ENCODE measurements at places on chromosomes 2 and 18.

DNA sequence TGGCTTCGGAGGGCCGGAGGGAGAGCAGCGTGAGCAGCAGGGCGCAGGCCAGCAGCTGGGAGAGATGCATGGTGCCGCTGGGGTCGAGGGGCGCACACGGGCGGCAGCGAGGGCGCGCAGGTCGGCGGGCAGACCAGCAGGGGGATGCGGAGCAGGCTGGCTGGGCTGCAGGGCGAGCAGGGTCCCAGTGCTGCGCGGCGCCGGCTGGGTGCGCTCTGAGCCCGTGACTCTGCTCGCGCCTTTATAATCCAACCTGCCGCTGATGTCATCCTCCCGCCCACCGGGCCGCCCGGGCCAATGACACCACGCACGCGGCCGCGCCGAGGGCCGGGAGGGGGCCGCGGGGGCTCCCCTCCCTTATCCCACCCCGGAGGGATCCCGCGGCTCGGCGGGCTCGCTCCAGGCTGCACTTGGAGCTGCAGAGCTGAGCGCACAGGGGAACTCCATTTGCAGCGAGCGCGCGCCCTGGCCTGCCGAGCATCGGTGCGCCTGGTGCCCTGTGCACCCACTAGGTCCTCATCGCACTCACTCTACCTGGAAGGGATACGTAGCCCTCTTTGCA lies at the start of gene NPPC:
Gene NPPC (minus strand): TSS at position 217 of the 562 bp plus-strand sequence. CDS start 147 bp downstream, at position 70.
- ATAC-seq = peak; percentile 73

GRCh38 chr18:32358529-32358928 lies 112.2 kb downstream of the GAREM1 start:
- no peak for ATAC-seq

DNA sequence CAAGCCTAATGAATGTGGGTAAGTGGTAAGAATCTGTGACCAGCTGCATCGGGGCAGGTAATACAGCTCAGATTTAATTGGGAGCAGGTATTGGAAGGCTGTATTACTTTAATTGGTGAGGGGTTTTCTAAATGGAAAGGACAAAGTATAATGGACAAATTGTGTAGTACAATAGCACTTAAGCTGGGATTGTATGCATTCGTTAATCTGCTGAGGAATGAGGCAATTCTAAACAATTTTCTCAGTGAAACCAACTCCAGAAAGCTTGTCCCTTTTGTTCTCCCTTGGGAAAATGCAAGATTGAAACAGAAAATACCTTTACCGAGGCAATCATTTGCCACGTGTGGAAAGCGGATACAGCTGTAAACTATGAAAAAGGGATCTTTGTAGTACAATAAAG lies 801.6 kb upstream of the POU3F3 start:
- ATAC-seq = no peak

DNA sequence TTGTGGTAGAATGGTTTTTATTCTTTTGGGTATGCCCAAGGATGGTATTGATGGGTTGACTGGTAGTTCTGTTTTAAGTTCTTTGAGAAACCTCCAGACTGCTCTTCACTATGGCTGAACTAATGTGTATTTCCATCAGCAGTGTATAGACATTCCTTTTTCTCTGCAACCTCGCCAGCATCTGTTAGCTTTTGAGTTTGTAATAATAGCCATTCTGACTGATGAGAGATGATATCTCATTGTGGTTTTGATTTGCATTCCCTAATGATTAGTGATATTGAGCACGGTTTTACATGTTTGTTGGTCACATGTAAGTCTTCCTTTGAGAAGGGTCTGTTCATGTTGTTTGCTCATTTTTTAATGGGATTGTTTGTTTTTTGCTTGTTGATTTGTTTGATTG lies 1348.7 kb upstream of the NXPH2 start:
- ATAC-seq = no peak

DNA sequence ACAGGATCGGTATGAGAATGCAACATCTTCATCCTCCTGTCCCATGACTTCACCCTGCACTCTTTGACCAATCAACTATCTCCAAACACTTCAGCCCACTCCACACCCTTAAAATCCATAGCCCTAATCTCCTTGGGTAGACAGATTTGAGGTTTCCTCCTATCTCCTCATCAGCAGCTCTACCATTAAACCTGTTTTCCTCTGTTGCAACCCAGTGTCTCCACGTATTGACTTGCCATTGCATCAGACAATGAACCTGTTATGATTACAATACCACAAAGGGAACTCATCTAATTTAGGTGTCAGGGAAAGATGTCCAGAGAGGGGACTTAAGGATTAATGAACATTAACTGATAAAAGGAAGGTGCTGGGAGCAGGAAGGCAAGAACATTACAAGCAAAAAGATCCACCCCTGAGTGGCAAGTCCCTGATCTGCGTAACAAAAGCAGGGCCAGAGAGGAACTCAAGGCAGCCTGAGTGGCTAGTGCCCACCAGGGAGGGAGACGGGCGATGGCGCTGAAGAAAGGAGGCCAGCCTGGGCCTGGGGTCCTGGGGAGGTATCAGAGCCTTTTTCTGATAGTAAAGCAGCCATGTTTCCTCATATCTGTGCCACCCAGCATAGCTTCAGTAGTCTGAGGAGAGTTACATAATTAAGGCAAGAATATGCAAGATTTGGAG lies 44.6 kb downstream of the AKAIN1 start:
- ATAC-seq = no peak

- no peak for ATAC-seq
These were observed 25.7 kb downstream of the MEX3C start for GRCh38 chr18:51171625-51172259.

DNA sequence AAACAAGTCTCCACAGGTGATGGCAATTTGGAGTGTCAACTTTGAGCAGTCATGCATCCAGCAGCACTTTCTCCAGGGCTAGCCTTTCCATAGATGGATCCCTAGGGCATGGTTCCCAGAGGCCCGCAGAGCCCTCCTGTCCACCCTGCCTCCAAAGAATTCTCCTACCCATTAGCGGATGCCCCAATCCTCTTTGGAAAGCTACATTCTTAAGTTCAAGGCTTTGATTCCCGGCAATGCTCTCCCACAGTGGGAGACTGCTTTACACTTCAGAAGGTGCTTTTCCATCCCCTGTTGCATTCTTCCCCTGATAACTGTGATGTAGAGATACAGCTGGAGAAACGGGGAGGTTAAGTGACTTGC lies 61.3 kb downstream of the ACAA2 start:
- no peak for ATAC-seq

- no peak for ATAC-seq
These were observed 28.8 kb upstream of the ODC1 start for GRCh38 chr2:10476723-10477442.

DNA sequence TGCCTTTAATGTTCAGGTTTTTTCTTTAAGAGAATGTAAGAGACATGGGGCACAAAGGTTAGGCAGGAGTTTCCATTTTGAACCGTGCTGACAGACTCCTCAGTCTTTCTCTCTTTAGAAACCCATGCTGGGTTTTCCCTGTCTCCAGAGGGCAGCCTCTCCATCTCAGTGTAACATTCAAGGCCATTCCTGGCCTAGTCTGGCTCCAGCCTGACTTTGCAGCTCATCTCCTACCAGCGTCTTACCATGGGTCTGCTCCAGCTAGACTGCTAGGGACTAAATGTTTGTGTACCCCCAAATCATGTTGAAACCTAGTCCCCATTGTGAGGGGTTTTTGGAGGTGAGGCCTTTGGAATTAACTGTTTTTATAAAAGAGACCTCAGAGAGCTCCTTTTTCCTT lies 9.8 kb upstream of the CLIP4 start:
- no peak for ATAC-seq

GRCh38 chr2:45919160-45919650 lies 267.7 kb downstream of the PRKCE start:
- peak; percentile 7 for ATAC-seq

- ATAC-seq = no peak
These were observed 1.1 kb upstream of the HOXD8 start for GRCh38 chr2:176128172-176128981.

DNA sequence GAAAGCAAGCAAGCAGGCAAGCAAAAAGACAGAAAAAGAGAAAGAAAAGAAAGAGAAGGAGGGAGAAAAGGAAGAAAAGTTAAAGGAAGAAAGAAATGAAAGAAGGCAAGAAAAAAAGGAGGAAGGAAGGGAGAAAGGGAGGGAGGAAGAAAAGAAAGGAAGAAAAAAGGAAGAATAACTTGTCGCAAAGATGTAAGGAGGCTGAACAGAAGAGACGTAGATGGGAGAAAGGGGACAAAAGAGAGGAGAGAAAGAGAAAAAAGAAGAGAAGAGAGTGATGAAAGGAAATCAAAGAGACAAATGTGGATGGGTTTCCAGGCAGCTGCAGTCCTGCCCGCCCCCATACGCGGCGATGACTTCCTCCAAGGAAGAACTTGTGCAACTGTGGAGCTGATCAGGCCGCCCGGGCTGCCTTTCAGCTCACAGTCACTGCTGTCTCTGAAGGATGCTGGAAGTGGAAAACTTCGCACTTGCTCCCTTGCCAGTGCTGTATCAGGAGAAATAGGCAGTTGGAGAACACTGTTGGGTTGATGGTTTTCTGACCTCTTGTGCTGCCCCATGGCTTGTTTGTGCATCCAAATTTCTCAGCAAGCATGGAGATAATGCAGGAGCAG lies 52.9 kb downstream of the TRIB2 start:
- no peak for ATAC-seq

DNA sequence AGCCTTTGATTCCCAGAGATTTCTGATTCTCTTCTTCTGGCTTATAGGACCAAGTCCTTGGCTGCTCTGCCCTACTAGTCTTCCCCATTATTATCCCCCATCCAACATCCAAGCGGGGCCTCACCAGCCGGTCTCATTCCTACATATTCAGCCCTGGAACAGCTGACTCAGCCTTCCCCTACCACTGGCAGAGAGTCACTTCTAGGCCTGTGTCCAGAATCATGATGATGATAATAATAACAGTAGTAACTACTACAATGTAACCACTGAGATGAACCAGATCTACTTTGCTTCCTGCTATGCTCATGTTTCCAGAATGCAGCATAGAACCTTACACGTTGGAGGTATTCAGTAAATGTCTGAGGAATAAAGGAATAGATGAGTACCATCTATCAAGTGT lies 295.2 kb downstream of the SRBD1 start:
- ATAC-seq = no peak

DNA sequence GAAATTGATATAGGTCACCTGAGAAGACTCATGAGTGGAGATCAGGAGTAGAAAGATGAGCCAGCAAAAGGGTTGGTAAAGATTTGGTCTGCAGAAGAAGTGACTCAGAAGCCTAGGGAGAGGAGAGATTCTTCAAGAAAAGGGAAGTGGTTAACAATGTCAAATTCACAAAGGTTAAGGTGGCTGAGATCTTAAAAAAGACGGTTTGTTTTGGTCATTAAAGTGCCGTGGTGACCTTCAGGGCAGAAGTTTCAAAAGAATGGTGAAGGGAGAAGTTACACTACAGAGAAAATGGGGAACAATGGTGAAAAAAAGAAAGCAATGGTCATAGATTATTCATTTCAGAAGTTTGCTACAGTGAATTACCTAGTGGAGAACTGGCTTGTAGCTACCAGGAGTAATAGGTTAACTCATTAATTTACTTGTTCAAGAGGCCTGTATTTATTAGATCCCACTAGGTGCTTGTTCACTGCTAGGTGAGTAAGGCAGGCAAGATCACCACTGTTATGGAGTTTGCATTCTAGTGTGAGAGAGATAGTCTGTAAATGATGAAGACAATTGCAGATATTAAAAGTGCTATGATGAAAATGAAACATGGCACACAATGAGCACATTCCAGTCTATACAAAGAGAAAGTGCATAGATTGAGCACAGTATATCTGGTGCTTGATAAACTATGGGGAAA lies 43.0 kb downstream of the FBXO48 start:
- no peak for ATAC-seq

DNA sequence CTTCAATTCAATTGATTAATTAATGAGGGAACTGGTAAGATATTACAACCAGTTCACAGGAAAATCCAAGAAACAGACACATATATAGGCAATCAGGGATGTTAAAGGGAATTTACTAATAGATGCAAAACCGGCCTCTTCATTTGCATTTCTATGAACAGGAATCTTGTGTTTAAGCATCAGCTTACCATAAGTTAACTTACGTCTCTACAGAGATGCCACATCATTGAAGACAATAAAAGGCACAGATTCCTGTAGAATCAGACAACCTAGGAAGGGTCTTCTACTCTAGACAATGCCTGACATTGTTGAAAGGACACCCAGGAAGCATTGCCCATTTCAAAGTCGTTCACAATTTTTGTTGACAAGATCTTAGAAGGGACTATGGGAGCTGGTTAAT lies 121.0 kb upstream of the STPG4 start:
- ATAC-seq = no peak

- no peak for ATAC-seq
These were observed 24.2 kb downstream of the LDLRAD4 start for GRCh38 chr18:13242797-13243196.

GRCh38 chr2:125004106-125004800 lies 979.2 kb downstream of the CNTNAP5 start:
- ATAC-seq = no peak

DNA sequence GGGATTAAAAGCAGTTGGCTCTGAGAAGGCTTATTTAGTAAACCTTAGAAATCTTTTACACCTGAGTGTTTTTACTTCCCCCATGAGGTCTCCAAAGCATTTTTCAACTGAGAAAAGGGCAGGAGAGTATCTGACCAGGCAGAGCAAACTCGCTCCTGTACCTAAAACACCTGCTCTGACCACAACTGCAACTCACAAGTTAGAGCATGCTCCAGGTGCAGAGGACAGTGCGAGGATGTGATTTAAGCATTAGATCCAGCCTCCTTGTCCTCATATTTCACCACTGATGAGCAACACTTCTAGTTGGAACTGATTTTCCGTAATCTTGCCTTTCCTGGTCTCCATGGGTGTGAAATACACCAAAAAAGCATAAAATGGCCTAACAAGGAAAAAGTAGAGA lies 34.5 kb upstream of the TBC1D8 start:
- peak; percentile 52 for ATAC-seq

DNA sequence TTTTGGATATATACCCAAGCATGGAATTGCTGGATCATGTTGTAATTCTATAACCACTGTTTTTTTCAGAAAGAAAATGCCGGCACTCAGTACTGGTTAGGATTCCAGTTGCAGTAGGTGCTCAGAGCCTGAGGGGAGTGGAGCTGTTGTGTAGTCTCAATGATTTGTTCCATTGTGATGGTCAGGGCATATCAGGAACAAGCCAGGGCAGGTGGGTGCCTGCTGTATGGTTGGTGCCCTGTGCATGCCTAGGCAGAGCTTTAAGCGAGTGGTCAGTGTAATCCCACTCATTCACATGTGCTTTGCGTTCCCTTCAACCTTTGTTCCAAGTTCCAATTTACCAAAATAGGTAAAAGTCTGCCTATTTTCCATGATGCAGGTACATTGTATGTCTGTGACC lies 100.9 kb downstream of the FHOD3 start:
- ATAC-seq = peak; percentile 58

- no peak for ATAC-seq
These were observed 37.3 kb downstream of the GPD2 start for GRCh38 chr2:156473445-156473844.

- ATAC-seq = peak; percentile 70
These were observed 659 bp upstream of the COX5B start for GRCh38 chr2:97645112-97645694.

- no peak for ATAC-seq
These were observed 174.6 kb downstream of the HAUS1 start for GRCh38 chr18:46278481-46279465.

- ATAC-seq = no peak
These were observed 175.2 kb upstream of the SLC14A2 start for GRCh38 chr18:45439851-45440645.

- peak; percentile 21 for ATAC-seq
These were observed 11.8 kb downstream of the CD8A start for GRCh38 chr2:86778957-86779356.

- no peak for ATAC-seq
These were observed 72.1 kb downstream of the COL6A3 start for GRCh38 chr2:237341872-237342271.
